ENCODE measurements at places on chromosomes 3 and 15. TPM values are rescaled to one million over a fixed set of nuclear protein-coding genes. Genes with fewer than 3 reads are reported as not detected.

Gene PODXL2
- 84.7 TPM for total RNA-seq

Gene C3orf20
- total RNA-seq, result 0.03 TPM

DNA sequence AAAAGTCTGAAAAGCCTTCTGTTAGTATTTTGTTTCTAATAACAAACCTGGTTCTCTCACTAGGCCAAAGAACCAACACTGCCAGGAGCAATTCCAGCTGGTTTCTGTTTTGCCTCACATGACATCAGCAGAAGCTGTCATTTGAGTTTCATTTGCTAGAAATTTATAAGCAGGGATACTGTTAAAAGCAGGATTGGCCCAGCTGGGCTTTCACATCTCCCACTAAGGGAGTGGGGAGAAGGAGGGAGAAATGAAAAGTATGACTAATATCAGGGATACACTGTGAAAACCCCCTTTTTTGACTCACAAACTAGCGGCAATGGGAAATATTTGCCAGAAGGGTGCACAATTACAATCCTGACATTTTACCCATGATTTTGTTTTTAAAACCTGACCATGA, 5.3 kb downstream of the CCDC80 start:
- DNase-seq, result peak; percentile 57

DNA sequence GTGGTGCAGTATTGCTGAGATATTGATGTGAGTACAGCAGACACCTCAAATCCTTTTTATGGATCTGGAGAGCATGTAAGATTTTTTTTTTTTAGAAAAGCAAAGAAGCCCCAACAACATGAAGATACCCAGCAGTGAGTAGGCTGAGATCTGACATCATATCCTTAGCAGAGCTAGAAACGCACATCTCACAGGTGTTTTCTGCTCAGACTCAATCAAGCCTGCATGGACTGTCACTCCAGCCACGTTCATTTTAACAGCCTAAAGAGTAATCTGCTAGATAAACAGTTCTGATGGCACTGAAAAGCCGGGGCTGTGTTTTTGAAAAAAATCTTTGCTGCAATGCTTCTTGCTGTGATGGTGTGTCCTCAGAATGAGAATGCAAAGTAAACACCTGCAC, 544.2 kb downstream of the FGF12 start:
- no peak for DNase-seq

DNA sequence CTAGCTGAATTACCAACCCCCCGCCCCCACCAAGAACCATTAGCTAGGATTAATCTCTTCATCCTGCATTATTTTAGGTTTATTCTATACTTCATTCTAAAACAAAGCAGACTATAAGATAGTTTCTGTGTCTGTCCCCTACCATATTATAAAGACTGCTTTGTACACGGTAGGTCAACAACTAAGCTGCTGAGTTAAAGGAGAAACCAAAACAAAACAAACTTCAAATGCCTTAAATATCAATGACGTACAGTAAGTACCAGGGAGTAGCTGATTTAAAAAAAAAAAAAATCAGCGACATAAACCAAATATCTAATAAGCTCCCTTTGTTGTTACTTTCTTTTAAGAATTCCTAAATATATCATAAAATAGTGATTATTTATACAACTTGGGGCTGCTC, 7.8 kb upstream of the VGLL4 start:
- DNase-seq, result no peak

DNA sequence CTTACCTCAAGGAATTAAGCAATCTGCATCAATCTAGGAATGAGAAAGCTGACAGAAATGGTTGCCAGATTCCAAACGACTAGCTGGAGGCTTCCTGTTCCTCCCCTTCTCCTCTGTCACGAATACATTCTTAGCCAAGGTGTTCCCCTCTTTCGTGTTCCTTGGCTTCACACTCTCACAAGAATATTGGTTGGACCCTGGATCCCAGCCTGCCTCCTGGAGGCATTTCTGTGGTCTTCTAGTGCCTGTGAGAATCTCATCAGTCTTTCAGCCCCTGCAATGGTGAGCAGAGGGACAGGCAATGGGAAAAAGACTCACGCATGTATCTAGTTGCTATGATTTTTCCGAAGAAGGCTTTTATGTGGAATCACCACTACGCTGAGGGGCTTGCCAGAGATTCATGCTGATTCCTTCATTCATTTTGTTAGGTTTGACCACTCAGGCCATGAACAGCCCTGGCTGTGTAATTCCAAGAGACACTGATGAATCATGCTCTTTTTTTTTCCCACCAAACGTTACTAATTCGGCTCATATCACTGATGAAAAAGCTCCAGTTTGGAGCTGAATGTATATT, 1.6 kb upstream of the P3H2 start:
- DNase-seq, result peak; percentile 55

DNA sequence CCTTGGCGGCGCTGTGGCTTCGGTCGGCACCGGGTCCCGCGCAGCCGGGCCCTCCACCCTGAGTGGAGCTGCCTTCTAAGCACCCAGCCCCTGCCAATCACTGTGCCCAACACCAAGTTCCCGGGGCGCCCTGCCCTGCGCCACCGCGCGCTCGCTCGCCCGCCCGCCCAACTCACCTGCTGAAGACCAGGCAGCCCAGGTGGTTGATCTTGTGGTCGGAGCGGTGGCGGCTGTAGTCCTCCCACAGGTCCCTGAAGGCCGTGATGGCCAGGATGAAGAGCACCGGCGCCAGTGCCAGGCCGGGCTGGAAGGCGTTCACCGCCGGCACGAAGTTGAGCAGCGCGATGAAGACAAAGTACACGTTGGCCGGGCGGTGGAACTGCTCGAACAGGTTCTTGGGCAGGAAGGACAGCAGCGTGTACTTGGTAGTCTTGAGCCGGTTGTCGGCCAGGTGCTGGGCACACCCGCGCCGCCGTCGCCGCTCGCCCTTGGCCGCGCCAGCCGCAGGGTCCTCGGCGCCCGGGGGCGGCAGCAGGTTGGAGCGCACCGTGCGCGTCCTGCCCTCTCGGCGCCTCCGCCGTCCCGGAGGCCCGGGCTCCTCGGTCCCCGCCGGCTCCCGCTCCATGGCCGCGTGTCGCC, 536 bp downstream of the ATP10A start:
- peak; percentile 18 for DNase-seq

- DNase-seq, result no peak
Observed at GRCh38 chr3:53791317-53791716, 54.9 kb downstream of the CHDH start.

DNA sequence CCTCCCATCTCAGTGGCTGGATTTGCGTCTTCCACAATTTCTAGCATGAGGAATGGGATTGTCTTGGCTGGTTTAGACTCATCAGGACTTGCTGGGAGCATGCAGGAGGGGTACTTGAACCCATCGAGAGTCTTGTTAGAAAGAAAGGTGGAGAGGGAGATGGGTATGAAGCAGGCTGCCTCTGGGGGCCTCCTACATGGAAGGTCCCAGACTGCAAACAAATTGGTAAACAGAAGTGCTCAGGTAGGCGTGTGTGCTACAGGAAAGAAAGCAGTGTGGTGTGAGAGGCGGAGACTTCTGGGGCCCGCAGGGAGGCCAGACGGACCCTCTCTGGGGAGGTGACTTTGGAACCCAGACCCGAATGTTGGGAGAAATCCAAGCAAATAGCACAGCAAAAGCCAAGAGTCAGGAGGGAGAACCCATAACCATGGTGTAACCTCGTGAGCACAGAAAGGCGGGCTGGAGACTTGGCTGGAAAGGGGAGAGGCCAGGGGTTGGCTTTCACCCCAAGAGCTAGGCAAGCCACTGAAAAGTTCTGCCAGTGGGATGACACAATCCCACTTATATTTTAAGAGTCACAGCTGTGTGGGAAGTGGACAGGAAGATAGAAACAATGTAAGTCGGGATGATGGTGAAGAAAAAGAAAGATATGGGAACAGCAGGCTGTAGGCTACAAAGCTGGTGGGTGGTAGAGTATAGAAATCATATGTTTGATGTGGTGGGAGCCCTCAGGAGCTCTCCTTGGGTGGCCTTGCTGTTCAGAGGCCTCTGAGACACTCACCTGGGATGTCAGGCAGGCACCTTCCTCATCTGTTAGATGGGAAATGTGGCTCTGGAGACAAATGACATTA, 130.1 kb upstream of the PRR20G start:
- DNase-seq, result no peak

All from MG63 (cell line).